ENCODE measurements at places on chromosomes 7 and 10.
A peak's percentile ranks its signal among the peaks of the same experiment; 100 is the strongest.

DNA sequence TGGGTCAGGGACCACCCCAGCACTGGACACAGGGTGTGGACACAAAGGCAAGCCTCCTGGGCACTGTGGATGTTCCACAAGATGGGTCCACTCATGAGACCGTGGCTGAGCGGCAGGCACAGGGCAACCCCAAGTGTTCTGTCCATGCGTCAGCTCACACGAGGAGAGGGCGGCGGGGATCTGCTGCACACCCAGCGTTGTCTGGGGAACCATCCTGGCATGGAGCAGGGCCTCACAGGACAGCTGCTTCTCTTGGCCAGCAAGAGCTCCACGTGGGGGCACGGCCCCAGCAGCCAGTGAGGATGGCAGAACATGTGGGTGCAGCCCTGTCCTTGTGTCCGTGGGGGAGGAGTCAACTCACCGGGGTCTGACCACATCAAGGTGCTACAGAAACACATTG lies 195.4 kb downstream of the PTPRN2 start:
- no peak for DNase-seq

GRCh38 chr10:115094416-115095140 lies 1.4 kb downstream of the ATRNL1 start:
- no peak for DNase-seq

DNA sequence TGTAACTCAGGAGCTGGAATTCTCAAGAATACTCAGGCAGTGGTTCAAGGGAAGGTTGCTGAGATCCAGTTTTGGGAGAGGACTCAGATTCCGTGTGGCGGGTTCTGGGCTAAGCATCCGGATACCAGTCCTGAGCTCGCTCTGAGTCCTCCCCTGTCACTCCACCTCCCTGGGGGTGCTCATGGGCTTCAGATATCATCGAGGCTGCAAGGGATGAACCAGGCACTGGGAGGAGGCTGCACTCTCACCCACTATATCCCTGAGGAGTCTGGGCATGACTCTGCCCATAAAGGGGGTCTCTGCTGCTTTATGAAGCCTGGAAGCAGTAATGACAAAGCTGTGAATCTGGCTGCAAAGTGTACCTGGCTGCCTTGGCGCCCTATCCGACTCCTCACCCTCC lies 188.5 kb downstream of the TNS3 start:
- no peak for DNase-seq

GRCh38 chr7:33876596-33877274 lies 28.6 kb upstream of the BMPER start:
- DNase-seq = no peak

DNA sequence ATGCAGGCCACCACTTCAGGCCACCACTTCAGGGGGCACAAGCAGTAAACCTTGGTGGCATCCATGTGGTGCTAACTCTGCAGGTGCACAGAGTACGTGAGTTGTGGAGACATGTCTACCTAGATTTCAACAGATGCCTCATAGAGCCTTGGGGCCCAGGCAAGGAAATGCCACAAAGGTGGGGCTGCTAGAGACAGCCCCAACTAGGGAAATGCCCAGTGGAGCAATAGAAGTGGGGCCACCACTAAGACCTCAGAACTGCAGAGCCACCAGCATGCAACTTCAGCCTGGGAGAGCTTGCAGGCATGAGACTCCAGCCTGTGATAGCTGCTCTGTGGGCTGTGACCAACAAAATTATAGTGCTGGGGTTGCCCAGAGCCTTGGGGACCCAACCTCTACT lies 107.6 kb downstream of the DNAJC1 start:
- DNase-seq = no peak

GRCh38 chr10:25865267-25865666 lies 68.8 kb upstream of the MYO3A start:
- no peak for DNase-seq

DNA sequence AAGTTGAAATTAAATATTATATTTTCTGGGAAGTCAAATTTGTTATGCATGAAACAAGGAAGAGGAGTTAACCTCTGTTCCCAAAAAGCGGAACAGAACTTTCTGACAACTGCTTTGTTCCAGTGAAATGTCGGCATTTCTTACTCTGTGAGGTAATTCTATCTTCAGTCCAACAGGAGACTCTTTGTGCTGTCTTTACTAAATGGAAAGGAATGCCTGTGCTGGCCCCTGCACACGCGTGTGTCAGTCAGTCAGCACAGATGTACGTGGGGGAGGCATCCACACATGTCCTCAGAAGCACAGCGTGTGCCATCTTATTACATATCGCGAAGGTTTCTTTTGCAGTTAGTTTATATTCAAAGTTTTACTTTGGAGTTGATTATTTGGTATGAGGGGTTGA lies 37.5 kb downstream of the NET1 start:
- peak; percentile 75 for DNase-seq

DNA sequence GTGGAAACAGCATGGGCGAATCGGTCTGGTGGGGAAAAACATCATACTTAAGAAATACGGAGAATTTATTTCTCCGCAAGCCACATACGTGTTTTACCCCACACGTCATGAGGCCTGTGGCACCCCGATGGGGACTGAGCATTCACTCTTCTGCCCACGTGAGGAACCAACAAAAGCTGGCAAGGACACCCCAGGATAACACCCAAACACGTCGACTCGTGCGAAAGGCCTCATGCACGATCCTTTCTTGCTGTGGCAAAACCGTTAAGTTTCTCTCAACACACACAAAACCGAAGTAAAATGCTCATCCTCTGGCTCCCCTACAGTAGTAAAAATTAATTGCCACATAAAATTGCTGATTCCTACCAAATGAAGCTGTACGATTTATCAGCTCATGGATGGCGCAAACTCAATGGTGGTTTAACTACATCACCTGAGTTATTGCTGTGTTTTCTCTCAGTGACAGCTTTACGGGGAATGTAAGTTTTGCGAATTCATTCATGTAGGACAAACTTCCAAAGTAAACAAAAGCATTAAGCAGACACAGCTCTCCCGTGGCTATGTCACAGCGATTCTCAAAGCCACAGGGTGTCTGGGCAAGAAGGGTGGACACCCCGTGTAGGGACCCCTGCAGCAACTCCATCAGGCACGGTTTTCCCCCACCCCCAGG lies 97.0 kb downstream of the CTBP2 start:
- DNase-seq = no peak

DNA sequence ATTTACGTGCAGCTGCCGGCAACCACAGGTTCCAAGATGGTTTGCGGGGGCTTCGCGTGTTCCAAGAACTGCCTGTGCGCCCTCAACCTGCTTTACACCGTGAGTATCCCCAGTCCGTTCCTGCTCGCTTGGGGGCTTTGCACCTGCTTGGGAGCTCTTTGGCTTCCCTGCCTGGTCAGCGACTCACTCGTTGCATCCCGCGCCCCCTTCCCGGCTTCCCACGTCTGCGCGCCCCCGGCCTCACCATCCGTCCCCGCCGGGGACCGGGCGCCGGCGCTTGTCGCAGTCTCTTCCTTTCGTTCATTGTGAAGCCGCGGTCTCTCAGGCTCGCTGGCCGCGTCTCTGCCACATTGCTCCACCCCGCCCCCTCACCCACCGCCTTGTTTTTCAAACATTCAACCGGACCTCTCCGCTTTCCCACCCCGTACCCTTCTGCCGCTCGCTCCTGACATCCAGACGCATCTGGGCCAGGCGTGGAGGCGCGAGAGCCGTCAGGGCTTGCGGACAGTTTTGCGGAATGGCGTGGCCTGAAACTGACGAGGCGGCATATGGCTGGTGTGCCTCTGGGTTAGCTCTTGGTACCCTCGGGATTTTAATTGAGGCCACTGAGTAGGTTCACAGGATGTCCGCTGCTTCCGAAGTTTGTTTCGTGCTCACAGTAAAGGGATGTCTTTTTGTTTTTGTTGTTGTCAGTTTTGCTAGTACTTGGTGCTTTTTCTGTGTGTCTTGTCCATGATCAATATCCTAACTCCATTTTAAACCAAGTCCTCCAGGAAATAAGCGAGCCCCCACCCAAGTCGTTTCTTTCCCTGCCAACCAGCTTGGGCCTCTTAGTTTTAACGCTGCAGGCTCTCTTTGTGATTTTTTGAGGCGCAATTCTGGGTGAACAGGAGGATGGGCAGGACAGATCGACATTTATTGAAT lies 639 bp downstream of the TSPAN13 start:
- peak; percentile 60 for DNase-seq

GRCh38 chr7:139772115-139772514 lies 5.7 kb downstream of the HIPK2 start:
- DNase-seq = no peak

DNA sequence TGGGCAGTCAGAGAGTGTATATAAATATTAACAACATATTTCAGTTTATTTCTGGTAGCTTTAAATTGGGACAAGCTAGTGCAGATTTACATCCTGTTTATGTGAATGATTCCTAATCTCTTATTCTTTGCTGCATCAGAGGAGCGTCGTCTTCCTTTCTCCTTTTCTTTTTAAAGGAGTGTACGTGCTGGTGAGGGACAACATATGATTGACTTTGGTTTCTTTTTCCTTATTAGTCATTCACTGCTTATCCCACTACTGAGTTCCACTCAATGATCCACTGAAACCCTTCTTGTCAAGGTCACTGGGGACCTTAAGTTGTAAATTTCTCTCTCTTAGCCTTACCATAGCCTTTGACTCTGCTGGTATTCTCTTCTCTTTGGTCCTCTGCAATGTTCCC lies 116.3 kb downstream of the EXOC4 start:
- DNase-seq = no peak

GRCh38 chr7:126529833-126530232 lies 722.9 kb downstream of the GRM8 start:
- no peak for DNase-seq

DNA sequence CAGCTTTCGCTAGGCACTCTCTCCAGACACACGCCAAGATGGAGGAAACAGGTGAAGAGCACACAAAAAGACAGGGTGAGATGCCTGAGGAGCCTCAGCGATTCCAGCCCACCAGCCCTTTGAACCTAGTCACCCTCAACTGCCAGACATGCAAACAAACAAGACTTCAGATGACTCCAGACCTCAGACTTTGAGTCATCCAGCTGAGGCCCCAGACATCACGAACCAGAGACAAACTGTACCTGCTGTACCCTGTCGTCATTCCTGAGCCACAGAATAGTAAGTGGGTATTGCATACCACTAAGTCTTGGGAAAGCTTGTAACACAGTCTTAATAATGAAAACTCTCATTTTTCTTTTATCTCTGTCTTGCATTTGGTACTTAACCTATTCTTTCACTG lies 126.6 kb upstream of the LSM8 start:
- no peak for DNase-seq

DNA sequence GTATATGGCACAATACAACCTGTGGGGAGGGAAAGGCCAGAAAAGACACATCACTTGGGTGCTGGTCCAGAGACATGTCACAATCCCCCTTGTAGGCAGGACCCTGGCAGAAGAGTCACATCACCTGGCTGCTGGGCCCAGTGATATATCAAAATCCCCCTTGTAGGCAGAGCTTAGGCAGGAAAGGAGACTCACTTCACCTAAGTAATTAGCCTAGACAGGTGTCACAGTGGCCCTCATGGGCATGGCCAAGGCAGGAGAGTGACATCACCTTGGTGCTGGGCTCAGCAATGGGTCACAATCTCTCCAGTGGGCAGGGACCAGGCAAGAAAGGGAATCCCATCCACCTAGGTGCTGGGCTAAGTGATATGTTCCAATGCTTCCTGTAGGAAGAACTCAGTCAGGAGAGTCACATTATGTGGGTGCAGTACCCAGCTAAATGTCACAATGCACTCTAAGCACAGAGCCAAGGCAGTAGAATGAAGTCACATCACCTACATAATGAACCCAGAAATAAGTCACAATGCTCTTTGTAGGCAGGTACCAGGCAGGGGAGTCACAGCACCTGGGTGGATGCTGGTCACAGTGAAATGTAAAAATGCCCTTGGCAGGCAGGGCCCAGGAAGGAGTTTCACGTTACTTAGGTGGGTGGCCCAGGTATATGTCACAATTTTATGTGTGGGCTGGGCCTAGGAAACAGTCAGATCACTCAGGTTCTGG lies 18.9 kb upstream of the ZNF736 start:
- DNase-seq = no peak

- DNase-seq = peak; percentile 74
Observed at GRCh38 chr10:87850742-87851205, 12.6 kb downstream of the KLLN start.

All from SW480 (cell line).